Activated CD8-positive, alpha-beta T cell treated with anti-CD3 and anti-CD28 coated beads for 36 hours (primary cell): ENCODE measurements at places on chromosomes 1 and 21.

- no peak for DNase-seq
Measured at GRCh38 chr1:187696073-187696472, 867.3 kb downstream of the PLA2G4A start.

DNA sequence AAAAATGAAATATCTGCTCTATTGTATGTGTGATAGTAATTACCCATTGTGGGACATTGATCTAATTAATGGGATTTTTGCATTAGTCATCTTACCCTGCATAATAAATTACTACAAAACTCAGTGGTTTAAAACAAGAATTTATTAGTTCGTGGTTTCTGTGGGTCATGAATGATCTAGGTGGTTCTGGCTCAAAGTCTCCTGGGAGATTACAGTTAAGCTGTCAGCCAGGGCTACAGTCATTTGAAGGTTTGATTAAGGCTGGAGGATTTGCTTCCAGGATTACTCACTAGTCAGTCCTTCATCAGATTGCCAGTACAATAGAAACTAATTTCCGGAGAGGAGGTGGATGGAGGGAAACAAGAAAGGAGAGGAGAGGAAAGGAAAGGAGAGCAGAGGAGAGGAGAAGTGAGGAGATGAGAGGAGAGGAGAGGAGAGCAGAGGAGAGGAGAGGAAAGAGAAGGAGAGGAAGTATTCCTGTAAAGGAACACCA lies 60.4 kb upstream of the TNFSF4 start:
- DNase-seq: no peak

DNA sequence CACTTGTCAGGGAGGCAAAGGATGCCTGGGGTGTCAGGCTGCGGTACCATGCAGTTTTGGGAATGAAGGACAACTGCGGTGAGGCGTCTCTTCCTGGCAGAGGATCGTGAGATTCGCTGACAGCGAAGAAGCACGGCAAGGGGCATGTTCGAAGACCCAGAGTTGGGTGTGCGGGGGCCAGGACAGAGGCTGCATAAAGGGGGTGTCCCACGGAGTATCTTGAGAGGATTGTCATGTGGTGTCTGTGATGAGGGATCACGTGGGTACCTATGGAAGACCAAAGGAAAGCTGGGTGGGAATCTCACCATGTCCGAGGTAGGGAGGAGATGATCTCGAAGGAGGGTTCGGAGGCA lies 372 bp downstream of the SLC25A44 start:
- peak; percentile 23 for DNase-seq

- DNase-seq: no peak
Measured at GRCh38 chr1:87346130-87346814, 17.6 kb downstream of the LMO4 start.

GRCh38 chr1:229192031-229192430 lies 78.9 kb upstream of the RAB4A start:
- no peak for DNase-seq

- DNase-seq: no peak
Measured at GRCh38 chr1:226420897-226421296, 13.0 kb upstream of the PARP1 start.

GRCh38 chr1:211789641-211790464 lies 40.7 kb downstream of the LPGAT1 start:
- no peak for DNase-seq

- no peak for DNase-seq
Measured at GRCh38 chr1:50747394-50747793, 212.7 kb downstream of the FAF1 start.

DNA sequence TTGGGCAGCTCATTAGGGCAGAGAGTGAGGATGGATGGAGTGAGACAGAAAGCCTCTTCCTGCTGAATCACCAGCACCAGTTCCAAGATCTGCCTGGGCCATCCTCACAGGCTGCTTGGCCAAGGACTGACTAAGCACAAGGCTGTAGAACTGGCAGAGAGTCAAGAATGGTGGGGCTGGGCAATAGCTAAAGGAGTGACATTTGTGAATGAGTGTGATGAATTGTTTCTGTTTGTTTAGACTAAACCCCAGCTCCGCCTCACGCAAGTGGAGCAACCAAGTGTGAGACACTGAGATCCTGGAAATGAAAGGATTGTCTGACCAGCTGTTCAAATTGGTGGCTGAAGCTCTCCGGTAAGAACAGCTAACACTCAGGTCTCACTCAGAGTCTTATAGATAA lies 38.6 kb downstream of the BRINP2 start:
- DNase-seq: no peak

DNA sequence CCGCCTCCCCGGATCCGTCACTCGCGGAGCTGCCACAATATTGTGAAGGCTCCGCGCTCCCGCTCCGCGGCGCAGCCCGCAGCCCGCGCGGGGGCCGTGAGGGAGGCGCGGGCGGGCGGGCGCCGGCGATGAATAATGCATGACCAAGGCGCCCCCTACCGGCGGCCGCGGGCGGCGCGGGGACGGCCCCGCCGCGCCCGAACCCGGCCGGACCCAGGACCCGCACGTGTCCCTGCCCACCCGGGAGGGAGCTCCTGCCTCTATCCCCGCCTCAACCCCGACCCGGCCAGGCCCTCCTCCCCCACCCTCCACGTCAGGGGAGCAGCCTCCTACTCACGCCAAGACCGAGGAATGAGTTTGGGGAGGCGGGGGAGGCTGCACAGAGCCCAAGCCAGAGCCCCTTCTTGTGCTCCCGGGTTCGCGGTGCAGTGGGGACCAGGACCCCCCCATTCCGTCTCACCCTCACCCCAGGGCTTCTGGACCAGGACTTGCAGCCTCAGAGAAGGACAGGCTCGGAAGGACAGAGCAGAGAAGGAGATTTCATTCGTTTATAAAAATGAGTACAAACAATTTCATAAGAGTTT lies 70.8 kb upstream of the CASZ1 start:
- peak; percentile 68 for DNase-seq

GRCh38 chr1:232271991-232272589 lies 357.8 kb downstream of the SIPA1L2 start:
- no peak for DNase-seq
